GM19239 (cell line): ENCODE measurements at places on chromosomes 16 and 17.
A peak's percentile ranks its signal among the peaks of the same experiment; 100 is the strongest.

- no peak for DNase-seq
These were observed at the start of gene PMP22 for GRCh38 chr17:15265131-15265530. Gene PMP22, minus strand, starts transcription at chr17:15265326. Its CDS starts 4,599 bp downstream, at chr17:15260727.

DNA sequence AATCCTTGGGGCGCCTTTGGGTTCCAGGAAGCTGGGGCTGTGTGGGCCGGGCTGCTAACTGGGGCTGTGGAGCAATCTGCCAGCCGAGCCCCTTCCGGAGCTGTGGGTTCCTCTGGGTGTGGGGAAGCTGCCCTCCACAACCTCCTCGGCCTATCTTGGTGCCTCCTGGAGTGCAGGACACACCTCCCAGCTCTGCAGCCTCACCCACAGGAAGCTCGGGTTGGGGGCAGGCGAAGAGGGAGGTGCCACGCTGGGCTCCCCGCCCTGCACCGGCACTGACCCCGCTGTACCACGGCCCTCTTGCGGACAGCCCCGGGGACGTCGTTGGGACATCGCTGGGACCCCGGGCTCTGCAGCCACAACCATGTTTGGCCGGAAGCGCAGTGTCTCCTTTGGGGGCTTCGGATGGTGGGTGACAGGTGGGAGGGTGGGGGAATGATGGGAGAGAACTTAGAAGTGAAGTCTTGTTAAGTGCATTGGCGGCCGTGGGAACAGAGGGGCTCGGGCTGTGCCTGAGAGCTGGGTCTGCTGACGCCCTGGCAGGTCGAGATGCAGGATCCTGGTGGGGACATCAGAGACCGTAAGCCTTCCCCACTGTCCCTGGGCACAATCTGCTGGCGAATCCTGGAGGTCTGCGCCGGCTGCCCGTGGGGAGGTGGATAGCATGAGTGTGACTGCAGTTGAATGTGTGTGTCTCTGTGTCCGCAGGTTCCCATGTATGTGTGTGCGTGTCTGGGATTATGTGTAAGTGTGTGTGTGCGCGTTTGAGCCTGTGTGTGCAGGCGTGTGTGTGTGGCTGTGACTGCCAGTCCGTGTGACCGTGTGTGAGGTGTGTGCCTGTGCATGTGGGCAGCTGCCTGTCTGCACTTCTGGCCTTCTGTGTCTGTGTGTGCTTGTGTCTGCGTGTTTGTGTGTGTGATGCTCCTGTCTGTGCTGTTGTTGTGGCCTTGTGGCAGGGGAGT, at the start of gene RAP1GAP2:
RAP1GAP2 (plus strand) TSS at position 275 of the 962 bp plus-strand sequence; CDS start at position 365, 90 bp downstream.
- no peak for DNase-seq

GRCh38 chr17:49866019-49866380, 18.1 kb upstream of the TAC4 start:
- no peak for DNase-seq

GRCh38 chr17:72501404-72502370, 380.9 kb downstream of the SOX9 start:
- no peak for DNase-seq

- DNase-seq: no peak
These were observed 96.9 kb downstream of the SKAP1 start for GRCh38 chr17:48333034-48333530.

DNA sequence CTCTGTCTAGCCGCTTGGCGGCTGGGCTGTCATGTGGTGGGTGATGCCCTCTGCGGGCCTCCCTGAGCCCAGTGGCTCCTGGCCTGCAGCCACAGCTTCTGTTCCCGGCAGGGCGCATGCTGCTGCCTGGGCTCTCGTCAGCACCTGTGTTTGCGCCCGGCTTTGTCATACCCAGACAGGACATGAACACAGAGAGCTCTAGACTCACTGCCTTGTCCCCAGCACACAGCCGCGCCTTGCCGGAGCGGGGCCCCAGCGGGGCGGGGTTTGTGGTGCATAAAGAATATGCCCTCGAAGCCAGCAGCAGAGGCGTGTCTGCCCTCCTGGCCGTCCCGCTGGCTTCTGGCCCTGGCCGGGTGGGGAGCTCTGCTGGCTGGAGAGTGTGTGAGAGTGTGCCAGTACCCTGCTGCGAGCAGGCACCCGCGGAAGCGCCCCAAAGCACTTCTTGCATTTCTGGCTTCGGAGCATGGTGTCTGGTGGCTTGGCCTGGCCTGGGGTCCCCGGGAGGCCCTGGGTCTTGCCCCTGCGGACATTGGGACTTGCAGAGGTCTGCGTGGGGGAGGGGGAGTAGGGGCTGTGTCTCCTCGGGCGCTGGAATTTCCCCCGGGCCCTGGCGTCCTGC, 14.4 kb downstream of the ASPSCR1 start:
- no peak for DNase-seq

DNA sequence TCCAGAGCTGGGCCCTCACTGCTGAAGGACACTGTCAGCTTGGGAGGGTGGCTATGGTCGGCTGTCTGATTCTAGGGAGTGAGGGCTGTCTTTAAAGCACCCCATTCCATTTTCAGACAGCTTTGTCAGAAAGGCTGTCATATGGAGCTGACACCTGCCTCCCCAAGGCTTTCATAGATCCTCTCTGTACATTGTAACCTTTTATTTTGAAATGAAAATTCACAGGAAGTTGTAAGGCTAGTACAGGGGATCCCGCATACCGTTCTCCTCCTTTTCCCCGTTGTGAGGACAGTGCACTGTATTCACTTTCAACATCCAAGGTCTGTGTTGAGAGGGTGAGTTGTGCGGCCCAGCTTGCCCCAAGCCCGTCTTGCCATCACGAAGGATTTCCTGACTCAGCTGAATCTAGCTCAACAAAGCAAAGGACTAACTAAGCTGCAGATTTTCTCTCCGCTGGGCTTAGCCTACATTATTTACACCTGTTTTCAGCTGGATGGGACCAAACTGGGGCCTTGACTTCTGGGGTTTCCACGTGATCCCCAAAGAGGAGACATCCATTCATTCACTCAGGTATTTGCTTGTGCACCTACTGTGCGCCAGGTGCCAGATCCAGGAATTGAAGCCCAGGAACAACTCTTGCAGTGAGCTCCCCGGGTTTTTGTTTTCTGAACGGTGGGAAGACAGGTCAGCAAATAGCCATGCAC, 5.2 kb upstream of the TMEM235 start:
- no peak for DNase-seq

DNA sequence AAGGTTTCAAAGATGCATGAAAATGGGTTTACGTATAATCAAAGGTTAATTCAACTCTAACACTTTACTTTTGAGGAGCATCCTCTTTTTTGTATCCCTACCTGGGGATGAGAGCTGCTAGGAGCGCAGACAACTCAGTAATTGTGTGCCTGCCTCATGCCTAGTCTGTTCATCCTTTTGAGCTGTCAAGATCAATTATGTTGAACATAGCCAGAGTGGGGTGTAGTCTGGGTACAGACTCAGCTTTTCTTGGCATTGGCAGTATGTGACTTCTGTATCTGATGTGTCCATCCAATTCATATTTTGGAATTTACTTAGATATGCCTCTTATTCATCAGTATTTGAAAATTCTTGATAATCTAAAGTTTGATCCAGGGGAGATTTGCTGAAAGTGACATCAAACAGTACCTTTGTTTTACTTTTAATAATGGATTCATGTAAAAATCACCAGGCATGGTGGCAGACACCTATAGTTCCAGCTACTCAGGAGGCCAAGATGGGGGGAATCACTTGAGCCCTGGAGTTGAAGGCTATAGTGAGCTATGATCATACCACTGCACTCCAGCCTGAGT, 24.1 kb downstream of the PRKCA start:
- DNase-seq: no peak

DNA sequence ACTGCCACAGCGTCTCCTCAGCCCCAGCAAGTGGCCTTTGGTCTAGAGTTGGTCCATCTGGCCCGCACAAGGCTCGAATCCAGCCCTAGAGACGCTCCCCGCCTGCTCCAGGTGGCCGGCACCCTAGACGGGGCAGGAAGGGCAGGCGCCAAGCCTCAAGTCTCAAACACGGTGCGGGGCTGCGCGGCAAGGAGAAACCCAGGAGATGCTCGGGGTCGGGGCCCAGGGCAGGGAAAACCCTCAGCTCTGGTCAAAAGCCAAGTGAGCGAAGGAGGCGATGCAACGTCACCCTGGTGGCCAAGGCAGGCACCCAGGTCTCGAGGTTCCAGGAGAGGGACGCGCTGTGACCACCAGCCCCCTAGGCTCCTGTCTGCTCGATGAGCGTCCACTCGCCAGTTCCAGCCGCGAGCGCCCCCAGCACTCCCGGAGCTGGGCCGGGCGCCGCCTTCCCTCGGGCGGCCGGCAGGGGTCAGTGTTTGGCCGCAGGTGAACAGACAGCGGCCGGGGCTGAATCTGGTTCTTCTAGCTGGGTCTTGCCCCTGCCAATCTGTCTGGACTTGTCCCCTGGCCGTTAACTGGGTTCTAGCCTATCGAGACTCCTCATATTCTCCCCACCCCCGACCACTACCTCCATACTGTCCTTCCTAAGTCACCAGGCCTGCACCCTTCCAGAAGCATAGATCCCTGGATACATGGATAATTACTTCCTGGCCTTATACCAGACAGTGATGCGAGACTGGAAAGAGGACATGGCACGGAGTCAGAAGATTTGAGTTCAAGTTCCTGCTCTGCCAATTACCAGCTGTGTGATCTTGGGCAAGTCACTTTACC, 44.0 kb downstream of the PRAC1 start:
- peak; percentile 70 for DNase-seq

- no peak for DNase-seq
These were observed 15.2 kb downstream of the RAB11FIP3 start for GRCh38 chr16:440627-441026.

DNA sequence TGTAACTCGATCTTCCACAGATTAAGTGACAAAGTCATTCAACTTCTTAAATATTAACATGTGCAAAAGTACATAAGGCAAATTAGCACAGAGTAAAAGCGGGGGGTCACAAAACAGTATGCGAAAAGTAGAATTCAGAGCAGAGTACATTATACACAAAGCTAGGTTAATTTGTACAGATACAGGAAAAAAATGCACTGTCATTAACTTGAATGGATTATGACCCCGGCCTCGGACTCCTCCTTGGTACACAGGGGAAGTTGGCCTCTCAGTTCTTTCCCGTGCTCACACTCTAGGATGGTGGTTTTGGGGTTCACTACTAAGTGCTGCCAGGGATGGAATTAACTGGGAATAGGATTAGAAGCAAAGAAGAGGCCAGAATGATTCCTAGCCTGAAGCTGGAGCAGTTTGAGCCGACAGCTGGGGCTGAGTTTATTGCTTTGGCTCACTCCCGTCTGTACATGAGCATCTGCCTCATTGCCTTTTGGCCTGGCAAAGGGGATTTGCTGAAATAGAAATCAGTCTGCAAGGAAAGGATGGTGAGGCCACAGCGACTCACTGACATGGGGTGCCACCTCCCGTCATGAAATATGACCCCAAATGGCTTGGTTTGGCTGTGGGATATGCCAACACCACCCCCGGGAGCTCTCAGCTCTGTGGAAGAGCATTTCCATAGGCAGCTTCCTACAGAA, 23.6 kb downstream of the NTN1 start:
- DNase-seq: no peak

DNA sequence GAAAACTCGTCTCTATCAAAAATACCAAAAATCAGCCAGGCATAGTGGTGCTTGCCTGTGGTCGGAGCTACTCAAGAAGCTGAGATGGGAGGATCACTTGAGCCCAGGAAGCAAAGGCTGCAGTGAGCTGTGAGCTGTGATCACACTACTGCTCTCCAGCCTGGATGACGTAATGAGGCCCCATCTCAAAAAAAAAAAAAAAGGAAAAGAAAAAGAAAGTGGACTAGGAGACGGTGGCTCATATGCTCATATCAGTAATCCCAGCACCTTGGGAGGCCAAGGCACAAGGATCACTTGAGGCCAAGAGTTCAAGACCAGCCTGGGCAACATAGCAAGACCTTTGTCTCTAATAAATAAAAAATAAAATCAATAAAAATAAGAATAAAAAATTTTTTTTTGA, 8.8 kb upstream of the SUMO2 start:
- no peak for DNase-seq

DNA sequence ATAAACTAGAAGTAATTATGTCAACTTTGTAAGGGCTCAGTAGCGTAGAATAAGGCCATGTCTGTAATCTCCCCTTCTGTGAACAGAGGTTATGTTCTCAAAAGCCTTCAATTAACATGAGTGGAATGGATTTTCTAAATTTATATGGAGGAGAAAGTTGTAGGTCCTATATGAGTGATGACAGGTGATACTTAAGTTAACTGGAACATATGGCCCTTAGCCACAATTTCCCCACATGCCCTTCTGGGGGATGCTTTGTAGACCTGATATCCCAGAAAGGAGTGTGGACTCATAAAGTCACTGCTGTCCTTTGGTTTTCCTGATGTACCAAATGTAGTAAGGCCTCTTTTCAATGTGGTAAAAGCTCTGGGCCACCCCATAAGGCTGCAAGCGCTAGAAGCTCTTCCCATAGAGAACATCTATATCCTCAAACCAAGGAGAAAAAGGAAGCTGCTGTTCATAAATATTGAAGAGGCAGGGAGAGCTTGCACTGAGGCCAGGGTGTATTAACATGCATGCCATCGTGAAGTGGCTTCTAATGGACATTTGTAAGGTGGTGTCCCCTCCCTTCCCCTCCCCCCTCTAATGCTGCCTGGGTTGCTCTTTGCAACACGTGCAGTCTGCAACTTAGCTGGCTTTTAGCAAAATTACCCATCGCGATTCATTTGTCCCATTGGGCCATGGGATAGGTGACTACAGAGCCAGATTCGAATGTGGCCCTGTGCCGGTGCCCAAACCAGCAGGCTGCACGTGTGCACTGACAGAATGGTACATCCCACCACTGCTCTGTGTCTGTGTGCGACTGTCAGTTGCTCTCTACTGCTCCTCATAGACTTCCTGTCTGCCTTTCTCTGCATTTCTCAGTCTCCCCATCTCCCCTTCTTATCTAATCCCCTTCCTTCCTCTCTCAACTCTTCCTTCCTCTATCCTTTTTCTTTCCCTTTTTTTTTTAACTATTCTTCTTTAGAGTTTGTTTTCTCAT, 269.0 kb downstream of the WWOX start:
- no peak for DNase-seq
